ENCODE measurements at places on chromosomes 16 and 17.

GRCh38 chr17:79038545-79039135 is 14.7 kb downstream of the C1QTNF1 start:
- peak; percentile 91 for DNase-seq

DNA sequence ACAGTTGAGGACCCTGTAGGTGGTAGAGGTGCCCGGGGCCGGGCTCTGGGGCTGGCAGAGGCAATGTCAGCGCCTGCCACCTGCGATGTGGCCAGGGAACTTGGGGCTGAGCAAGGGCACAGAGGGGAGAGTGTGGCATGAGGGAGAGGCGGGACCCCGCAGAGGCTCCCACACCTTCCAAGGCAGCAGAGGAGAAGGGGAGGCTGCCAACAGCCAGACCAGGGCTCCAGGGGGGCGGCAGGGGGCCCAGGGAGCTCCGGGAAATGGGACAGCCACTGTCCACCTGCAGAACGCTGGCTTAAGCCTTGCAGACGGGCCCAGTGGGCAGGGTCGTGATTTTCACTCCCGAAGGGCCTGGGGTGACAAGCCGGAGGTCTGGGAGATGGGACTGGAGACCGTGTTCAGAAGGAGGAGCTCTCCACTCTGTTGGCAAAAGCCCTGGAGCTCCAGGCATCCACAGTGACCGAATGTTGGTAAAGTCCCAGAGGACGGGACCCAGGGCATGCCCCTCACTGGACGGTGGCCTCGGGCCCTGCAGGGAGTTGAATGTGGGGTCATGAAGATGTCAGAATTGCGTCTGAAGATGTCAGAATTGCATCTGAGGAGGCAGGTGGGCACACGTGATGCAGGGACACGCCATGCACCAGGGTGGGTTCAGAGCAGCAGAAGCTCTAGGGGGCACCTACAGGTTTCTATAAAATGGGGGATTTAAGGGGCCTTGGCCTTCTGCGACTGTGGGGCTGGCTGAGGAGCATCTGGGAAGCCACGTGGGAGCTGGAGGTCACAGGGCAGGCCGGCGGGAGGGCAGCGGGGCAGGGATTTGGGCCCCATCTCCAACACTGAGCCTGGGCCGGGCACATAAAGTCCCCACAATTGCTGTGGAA is 18.6 kb downstream of the CD7 start:
- DNase-seq, result no peak

DNA sequence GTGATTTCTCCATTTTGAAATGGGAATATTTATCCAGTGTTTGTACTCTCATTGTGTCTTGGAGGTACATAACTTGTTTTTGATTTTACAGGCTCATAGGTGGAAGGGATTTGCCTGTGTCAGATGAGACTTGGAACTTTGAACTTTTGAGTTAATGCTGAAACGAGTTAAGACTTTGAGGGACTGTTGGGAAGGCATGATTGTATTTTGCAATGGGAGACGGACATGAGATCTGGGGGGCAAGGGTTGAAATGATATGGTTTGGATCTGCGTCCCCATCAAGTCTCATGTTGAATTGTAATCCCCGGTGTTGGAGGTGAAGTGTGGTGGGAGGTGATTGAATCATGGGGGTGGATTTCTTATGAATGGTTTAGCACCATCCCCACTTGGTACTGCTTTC is 21.8 kb downstream of the PRDM7 start:
- DNase-seq, result no peak

GRCh38 chr16:77213542-77214106 is 14.4 kb downstream of the SYCE1L start:
- peak; percentile 93 for DNase-seq

DNA sequence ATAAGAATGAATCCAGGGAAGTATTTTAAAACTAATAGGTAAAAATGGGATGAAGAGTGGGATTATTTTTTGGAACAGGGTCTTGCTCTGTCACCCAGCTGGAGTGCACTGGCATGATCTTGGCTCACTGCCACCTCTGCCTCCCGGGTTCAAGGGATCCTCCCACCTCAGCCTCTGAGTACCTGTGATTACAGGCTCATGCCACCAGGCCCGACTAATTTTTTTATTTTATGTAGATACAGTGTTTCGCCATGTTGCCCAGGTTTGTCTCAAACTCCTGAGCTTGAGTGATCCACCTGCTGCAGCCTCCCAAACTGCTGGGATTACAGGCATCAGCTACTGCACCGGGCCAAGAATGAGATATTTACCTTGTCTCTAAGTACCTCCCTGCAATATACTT is 22.1 kb downstream of the NSMCE1 start:
- DNase-seq, result no peak

- no peak for DNase-seq
Observed at GRCh38 chr16:6897876-6898485, 434.7 kb upstream of the RBFOX1 start.

DNA sequence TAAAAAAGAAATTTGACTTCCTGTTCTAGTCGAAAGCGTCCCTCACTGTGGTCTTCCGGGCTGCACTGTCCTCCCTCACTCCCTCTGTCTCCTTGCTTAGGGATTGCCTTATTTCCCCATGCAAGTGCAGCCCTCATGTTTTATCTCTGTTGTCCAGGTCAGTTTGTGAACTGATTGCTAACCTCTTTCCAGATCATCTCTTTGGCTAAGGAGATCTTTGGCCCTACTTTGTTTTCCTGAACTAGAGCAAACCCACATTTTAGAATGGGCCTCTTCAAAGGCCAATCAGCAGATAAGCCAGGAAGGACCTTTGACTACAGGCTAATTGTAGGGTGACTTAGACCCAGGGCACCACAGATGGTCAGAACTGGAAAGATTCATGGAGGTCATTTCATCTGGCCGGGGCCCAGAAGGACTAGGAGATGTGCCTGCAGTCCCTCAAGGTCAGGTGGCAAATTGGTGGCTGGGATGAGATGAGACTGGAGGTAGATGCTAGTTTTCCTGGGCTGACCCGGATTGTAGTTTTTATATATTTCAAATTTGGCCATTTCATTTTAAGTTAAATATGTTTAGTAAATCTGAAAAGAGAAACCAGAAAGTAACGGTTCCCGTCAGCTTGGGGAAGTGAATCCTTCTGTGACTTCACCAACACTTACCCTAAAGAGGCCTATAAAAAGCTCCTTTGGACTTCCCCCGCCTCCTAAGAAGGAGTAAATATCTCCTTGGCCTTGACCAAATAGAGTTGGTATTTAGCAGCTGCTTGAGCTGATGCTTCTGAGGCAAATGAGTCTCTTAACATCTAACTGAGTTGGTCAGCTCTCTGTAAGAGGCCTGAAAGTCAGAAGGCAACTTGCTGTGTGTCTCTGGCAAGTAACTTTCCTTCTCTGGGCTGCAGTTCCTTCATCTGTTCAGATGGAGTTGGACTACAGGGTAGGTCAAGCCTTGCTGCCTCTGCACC is 6.2 kb upstream of the SLC25A19 start:
- no peak for DNase-seq

- peak; percentile 84 for DNase-seq
Observed at GRCh38 chr17:6456914-6457687, 12.8 kb downstream of the PIMREG start.

- DNase-seq, result peak; percentile 67
Observed at GRCh38 chr17:45018848-45019711, 32.4 kb downstream of the DCAKD start.

DNA sequence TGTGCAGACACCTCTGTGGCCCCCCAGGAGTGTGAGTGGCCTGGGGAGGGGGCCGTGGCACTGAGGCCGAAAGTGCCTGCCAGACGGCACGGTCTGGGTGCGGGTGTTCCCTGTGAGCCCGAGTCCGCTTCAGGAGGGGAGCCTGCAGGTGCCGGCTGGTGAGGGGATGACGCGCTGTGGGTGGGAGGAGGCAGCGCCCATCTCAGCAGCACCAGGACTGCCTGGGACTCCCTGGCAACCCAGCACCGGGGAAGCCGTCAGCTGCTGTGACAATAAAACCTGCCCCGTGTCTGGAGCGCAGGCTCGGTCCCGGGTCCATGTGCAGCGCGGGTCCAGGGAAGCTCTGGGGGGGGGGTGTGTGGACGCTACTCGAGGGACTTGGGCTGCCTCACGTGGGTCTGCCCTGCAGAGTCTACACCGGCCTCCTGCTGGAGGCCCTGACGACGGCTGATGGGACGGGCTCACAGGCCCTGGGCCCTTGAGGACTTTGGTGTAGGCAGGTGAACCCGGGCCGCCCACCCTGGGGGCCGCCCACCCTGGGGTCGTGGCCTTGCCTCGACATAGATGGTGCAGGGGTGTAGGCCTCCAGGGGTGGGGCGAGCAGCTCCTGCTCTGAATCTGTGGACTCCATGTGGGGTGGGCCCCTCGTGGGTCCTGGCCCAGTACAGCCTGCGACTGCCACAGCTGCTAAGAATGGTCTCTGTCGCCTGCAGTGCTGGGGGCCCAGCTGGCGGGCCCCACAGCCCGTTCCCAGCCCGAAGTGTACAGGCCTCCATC is 5.9 kb upstream of the RAB40C start:
- no peak for DNase-seq

DNA sequence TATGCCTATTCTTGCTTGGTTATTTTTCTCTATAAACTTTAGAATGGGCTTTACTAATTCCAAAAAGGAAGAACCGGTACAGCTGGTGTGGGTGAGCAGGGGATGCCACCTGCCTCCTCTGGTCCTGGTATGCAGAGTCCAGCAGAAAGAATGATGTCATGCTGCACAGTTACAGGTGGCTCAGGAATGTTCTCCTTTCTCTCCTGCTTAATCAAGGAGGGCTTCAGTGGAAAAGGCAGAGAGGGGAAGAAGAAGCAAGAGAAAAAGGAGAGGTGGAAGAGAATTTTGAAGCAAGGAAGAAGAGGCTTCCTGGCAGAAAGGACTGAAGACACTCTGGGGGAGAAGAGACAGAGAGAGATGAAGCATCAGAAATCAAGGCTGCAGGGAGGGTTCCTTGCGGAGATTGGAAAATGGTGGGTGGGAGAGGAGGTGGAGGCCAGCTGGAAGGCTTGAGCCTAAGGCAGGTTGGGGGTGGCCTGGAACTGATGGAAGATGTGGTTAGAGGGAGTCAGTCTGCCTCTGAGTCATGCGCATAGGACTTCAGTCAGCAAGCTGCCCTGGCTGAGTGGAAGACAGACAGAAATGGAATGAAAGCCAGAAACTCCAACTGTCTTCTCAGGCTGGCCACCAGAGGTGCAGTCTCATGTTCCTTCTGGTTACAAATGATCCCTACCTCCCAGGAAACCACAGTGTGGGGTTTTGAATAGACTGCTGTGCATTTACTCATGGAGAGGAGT is 64.6 kb upstream of the CRHR1 start:
- peak; percentile 86 for DNase-seq

DNA sequence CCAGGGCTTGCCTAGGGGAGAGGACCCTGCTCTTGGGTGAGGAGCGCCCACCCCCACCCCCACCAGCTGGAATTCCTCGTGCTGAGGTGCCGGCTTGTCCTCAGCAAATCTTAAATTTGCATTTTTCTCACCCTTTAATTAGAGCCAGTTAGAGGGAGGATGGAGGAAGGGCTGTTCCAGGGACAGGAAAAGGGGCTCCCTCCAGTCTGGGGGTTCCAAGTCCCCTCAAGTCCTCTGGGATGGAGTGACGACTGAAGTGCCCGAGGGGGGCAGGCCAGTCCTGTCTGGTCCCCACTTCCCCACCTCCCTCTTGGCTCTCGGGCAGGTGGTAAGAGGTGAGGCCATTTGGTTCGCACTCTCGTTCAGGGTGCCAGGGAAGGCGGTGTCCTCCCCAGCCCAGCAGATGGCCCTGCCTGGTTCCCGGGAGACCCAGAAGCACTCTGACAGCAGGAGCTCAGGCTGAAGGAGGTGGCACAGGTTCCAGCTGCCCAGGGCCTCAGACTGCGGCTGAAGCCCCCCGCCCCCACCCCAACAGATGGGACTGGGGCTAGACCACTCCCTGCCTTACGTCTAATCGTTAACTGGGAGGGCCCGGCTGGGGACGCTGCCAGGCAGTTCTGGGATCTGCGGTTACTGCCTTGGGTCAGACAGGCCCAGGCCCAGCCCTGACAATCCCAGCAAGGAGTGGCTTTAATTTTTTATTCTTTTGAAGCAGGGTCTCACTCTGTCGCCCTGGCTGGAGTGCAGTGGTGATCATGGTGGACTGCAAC is 2.2 kb downstream of the RAB26 start:
- peak; percentile 52 for DNase-seq

DNA sequence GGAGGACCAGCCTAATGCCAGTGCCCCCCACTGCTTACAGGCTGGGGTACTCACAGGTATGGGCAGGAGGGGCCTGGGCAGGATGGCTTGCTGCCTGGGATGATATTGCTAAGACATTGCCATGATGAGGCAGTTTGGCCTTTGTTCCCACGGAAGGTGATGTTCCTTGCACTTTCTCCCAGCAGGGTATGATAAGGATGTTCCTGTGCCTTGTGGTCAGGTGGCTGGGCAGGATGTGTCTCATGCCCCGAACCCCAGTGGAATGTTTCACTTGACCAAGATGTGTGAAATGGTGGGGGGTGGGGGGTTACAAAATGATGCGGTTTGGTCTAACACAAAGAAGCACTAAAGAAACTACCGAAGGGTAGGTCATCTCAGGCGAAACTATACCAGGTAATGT is 337.8 kb upstream of the ZFHX3 start:
- DNase-seq, result no peak

- no peak for DNase-seq
Observed at GRCh38 chr17:70865993-70866804, 696.9 kb downstream of the KCNJ2 start.

DNA sequence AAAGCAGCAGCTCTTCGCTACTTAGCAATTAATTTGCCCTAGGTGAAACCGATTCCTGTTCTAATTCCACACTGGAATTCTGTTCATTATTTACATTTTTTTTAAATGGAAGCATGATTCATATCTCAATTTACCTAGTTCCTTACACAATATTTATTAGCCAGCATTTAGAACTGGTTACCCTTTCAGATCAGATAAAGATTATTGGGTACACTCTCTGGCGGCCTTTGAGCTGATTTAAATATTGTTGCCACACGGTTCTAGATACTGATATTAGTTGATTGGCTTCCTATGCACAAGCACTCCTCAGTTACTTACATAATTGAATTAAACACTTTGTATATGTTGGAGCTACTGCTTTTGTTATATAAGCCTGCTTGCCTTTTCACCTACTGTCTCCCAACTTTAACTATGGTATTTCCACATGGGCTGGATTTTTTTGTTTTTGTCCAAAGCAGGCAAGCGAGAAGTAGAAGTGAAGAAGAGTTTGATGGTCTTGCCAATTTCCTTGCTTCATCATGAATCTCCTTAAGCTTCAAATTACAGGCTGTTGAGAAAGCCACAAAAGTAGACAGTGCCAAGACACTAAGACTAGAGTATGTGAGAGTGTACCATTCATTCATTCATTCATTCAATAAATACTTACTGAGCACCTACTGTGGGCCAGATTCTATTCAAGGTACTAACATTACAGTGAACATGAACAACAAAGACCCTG is 3.9 kb upstream of the ALDH3A2 start:
- DNase-seq, result no peak
